Amygdala (tissue), 56 donors: ENCODE measurements at places on chromosomes 7 and 10.

- DNase-seq: no peak
Measured at GRCh38 chr10:104122225-104123107, 495 bp downstream of the SFR1 start.

GRCh38 chr7:135977742-135978066 is 545 bp upstream of the MTPN start:
- DNase-seq: no peak

GRCh38 chr7:23434147-23434917 is 36.0 kb downstream of the IGF2BP3 start:
- DNase-seq: no peak

DNA sequence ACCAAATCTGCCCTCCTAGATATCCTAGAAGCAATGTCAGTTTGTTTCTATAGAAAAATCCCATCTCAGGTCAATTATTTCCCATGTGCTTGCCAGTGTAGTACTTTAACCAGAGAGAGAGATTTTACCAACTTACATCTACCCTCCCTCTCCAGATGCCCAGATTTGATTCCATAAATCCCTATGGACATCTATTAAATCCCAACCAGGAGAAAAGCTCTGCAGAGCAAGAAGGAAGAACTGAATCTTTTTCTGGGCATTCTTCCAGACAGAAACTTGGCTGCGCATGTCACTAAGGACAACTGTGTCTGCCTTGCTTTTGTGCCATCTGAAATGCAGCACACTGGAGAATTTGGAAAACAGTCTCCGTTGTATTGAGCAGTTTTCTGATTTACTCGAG is 597.6 kb downstream of the SORCS1 start:
- no peak for DNase-seq

- no peak for DNase-seq
Measured at GRCh38 chr7:36391436-36392198, 2.0 kb downstream of the ANLN start.

DNA sequence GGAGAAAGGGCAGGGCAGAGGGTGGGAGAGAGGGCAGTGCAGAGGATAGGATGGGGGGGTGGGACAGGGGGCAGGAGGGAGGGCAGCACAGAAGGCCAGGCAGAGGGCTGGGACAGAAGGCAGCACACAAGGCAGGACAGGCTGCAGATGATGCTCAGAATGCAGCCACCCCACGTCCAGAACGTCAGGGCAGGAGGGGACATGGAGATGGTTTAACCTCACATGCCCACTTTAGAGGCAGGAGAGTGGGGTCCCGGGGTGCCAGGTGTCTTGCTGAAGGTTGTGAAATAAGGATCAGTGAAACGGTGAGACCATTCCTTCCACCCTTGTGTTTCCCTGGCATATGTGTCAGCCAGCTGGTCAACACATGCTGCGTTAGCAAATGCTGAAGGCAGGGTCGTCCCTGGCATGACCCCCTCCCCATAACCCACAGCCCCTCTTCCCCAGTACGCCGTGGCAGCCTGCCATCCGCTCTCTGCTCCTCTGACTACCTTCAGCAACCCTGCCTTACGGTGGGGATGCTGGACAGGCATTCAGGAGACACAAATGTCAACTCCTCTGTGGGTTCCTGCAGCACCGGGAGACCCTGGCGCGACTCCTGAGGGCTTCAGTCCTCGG is 592.1 kb downstream of the DNAJB6 start:
- DNase-seq: no peak

GRCh38 chr7:43764039-43764761 is 5.7 kb downstream of the BLVRA start:
- DNase-seq: no peak

- no peak for DNase-seq
Measured at GRCh38 chr10:24862589-24862988, 89.8 kb downstream of the PRTFDC1 start.

GRCh38 chr7:50304129-50304910 is at the start of gene IKZF1:
TSS of gene IKZF1 (plus strand) at chr7:50304716. CDS start at chr7:50319062, 14,346 bp downstream.
- DNase-seq: no peak

DNA sequence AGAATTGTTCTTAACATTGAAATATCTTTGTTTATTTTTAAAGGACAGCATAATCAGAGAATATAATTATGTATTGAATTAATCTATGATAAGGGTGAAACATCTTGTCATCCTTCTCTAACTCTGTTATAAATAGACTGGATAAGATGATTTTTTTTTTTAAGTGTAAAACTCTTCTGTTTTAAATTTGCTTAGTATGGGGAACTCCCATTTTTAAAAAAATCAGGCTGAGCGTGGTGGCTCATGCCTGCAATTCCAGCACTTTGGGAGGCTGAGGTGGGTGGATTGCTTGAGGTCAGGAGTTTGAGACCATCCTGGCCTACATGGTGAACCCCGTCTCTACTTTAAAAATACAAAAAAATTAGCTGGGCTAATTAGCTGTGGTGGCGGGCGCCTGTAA is 9.4 kb upstream of the HERC4 start:
- DNase-seq: no peak

GRCh38 chr7:46651561-46652088 is 730.6 kb upstream of the IGFBP3 start:
- DNase-seq: no peak

DNA sequence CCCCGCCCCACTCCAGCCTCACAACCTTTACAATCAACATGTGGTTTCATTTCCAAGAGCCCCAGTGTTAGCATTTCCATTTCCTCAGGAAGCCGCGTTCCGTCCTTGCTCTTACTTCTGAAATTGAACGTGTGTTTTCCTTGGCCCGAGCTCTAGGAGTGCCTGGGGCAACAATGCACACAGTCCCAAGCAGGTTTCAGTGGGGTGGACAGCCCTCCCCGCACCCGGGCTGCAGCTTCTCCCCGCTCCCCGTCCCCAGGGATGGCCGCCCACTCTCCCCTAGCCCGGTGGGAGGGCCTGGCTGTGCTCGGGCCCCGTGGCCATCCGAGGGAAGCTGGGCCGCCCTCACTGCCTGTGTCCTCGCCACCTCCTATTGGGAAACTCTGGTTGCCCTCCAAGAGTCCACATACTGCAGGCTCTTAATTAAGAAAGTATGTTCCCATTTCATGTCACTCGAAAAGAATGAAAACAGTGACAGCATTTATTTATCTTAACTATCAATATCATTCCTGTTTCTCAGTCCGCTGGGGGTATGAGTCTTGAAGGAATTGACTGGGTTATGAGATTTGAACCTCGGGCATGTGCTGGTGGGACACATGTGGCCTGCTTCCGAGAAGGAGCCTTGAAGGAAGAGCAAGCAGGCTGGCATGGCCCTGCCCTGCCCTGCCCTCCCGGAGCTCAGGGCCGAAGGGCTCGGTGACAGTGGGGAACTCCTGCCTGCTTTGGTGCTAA is 163.8 kb downstream of the GRK5 start:
- no peak for DNase-seq

DNA sequence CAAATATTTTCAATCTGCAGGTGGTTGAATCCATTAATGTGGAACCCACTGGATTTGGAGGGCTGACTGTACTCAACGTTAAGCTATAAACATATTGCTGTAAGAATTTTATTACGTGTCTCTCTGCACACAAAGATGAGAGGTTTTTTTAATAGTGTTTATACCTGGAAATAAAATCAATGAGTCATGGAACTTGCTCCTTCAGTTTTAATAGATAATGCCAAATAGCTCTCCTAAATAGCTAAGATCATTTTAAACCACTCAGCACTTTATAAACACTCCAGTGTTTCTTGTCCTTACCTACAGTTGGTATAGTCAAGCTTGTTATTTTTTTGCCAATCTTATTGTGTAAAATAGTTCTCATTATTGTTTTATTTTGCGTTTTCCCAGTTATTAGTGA is 455.6 kb upstream of the FZD8 start:
- DNase-seq: no peak

DNA sequence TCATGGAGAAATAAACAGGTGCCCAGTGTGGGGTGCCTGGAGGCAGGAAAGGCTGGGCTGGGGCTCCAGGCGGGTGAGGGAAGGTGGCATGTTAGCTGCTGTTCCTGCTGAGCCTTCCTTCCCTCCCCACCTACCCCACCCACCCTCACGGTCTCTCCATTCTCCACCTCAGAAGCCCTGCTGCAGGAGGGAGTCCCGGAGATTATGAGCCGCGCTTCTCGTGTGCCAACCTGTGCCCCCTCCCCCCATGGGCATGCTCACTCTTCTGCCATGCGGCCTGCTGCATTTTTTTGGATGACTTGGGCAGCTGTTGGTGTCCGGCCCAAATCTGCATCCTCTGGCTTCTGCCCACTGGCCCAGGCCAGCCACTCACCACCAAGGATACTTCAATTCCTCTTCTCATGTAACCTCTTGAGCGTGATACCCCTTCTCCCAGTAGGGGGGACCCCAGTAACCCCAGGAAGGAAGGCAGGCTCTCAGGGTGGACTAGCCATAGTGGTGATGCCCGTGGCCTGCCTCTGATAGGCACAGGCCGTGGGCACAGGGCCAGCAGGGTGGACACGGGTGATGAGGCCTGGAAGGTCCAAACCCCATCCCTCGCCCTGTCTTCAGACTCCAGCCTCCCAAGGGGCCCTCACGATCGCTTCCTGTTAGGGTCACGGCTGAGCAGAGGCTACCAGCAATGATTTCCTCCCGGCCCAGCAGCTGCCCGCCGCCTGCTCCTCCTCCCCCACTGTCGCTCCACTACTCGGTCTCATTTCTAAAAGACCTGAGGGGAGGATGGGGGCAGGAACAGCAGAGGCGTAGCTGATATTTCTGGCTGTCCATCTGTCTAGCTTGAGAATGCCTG is 27.8 kb downstream of the UNC5B start:
- DNase-seq: no peak

DNA sequence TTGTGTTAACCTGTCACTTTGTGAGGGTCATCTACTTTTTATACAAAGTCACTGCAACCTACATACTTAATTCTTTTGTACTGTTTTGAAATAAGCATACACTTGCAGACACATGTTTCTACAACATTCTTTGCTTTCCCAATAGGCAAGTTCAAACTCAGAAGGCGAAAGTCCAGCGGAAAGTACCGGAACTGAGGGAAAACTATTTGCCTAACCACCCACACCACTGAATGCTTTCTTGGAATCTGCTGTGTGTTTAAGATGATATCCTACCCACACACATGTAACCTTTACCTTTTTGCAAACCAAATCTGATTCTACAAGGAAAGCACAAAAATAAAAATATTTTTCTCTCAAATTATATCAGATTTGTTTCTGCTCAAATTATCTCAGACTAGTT is 139.4 kb upstream of the AGR3 start:
- DNase-seq: no peak

DNA sequence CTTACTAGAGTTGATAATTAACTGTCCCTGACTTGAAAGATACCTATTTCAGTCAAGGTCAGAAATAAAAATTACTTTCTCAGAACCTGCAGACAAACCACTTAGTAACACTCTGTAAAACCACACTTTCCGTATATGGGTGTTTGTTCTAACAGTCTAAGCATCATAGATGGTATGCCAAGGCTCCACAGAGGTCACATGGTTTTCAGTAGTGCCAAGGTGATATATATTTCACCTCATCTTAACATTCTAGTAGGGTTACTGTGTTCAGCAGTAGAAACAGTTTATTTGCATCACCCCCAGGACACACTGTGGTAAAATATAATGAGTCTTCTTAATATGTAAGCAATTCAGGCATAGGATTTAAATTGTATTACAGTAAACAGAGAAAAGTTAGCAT is 61.5 kb downstream of the KCND2 start:
- DNase-seq: no peak

- no peak for DNase-seq
Measured at GRCh38 chr7:44266526-44266925, 58.9 kb downstream of the CAMK2B start.

DNA sequence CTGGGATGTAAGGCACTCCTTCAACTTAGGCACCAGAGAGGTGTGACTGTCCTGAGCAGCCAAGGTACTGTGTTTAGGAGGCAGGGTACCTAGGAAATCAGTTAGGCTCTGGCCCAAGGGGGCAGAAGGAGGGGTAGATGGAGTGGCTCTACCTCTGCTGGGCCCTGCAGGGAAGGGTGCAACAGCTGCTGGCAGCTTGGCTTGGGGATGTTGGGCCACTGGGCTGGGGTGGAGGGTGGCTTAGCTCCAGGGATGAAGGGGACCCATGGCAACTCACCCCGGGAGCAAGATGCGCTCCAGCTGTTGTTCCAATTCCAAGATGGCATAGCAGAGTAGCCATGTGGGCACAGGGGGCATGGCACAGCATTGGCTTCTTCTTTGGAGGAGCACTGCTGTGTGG is 42.1 kb downstream of the NEURL1 start:
- no peak for DNase-seq

GRCh38 chr7:28903730-28904577 is 54.2 kb downstream of the TRIL start:
- DNase-seq: no peak

- DNase-seq: no peak
Measured at GRCh38 chr10:48818861-48819520, 120.6 kb downstream of the LRRC18 start.

GRCh38 chr7:53398566-53398965 is 363.1 kb downstream of the POM121L12 start:
- no peak for DNase-seq

- no peak for DNase-seq
Measured at GRCh38 chr10:48890888-48891850, 48.5 kb downstream of the LRRC18 start.

DNA sequence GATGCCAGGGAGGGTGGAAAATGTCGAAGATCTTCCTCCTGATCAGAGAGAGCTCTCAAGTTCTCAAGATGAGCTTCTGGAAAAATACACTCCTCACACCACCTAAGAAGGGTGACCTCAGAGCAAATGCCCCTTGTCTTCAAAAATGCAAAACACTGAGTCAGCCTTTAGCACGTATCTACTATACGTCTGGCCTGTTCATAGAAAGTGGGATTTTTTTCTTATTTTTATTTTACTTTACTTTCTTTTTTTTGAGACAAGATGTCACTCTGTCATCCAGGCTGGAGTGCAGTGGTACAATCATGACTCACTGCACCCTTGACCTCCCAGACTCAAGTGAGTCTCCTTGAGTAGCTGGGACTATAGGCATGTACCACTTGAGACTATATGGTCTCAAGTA is 57.1 kb downstream of the AFAP1L2 start:
- no peak for DNase-seq

GRCh38 chr10:78641693-78642092 is 427.1 kb upstream of the ZMIZ1 start:
- no peak for DNase-seq

DNA sequence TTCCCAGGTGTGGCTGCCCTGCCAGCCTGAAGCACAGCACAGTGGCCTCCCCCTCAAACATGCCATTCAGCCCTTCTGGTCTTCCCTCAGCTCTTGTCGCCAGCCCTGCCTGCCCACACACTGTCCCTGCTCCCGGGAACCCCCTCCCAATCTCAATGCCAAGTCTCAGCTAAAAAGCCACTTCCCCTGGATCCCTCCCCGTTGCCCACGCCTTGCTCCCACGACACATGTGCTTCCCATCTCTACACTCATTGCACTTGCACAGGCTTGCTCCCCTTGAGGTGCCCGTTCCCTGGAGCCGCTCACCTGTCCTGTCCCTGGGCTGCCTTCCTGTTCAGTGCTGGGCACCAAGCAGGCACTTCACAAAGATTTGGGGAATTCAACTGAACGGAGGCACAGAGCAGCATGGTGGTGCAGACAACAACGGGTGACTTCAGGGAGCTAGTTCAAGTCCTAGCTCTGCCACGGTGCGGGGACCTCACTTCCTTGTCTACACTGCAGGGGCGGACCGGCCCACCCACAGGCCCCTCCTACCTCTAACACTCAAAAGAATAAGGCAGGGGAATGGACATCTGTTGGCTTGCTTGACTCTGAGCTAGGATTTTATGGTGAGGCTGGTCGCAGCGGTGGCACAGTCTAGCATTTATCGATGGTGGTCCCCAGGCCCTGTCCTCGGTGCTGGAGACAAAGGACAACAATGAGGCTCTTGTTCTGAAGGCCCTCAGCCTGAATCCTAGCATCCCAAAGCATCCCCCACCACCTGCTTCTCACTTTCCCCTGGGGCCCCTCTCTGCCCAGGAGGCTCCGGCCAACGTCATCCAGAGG is 18.4 kb downstream of the RGS10 start:
- no peak for DNase-seq
